Vagina (tissue), 2 donors: ENCODE measurements at places on chromosomes 6 and 20. TPM values are rescaled to one million over a fixed set of nuclear protein-coding genes. Genes with fewer than 3 reads are reported as not detected.

SLC52A3 gene
- total RNA-seq = 1.7 TPM

NOX3 gene
- not detected for total RNA-seq

UNC93A gene
- total RNA-seq = 2.0 TPM

ADTRP gene
- total RNA-seq = not detected

TINAG gene
- total RNA-seq = not detected
